Fibroblast of skin of left biceps (primary cell): ENCODE measurements at places on chromosomes 1 and 21.

DNA sequence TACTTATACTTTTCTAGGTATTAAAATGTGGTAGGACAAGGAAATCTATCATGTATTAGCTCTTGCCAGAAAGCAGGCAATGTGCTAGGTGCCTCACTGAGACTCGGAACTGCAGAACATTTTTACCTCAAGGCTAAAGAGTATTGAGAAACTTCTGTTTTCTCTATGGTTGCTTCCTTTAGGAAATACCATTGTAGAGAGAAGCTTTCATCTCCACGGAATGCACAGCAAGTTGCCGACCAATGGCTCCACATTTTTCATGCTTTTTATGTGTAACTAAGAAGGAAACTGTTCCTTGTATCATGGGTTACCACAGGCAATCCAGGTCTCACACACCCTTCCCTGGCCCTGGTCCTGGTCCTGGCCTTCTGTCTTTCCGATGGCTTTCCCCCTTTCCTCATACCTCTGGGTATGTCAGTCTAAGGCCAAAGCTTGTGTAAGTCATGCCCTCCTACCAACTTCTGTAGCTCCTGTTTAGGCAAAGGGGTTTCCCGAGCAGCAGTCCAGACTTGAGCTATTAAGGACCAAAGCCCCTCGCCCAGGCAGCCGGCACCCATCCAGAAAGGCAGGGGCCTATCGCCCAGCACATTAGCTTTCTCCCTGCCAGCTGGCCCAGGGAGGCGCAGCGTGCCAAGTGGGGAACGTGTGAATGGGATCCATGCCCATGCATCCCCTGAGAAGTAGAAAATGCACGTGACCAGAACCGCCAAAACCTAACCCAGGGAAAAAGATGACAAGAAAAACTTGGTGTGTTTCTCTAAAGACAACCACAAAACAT, 225.0 kb downstream of the PBX1 start:
- DNase-seq, result no peak

- no peak for DNase-seq
Observed at GRCh38 chr21:42019101-42019605, 9.0 kb upstream of the ZBTB21 start.

- DNase-seq, result peak; percentile 99
Observed at GRCh38 chr1:210438928-210439841, 110.5 kb downstream of the HHAT start.

GRCh38 chr1:110384581-110385321, 6.1 kb downstream of the SLC16A4 start:
- no peak for DNase-seq

- no peak for DNase-seq
Observed at GRCh38 chr1:224378855-224379631, 22.4 kb downstream of the CNIH4 start.

DNA sequence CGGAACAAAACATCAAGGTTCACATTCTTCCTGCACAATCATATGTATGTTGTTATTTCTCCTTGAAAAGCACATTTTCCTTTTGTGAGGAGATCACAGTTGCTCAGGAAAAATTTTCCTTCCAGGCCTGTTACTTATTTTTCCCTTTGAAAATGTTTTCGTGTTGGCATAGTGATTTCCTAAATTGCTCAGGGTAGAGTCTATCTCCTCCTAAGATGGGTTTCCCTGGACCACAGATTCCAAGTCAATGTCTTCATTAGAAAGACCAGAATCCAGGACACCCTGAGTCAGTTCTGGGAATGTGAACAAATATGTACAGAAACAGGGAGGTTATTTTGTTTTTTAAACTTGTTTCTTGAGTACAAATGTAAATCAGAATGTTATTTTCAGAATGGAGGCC, 94.3 kb upstream of the C1orf105 start:
- no peak for DNase-seq

DNA sequence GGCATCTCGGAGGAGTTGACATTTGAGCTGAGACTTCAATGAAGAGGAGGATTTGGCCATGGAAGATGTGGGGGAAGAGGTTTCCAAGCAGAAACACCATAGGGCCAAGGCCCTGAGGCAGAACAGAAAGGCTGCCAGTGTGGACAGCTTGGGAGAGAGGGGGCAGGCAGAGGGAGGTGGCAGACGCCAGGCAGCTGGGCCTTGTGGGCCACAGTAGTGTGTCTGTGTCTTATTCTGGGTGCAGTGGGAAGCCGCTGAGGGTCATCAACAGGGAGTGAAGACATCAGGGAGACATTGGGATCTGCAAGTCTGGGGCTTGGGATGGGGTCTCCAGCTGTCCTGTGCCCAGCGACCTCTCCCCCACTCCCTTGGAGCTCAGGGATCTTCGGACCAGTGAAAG, 96.8 kb downstream of the LACTBL1 start:
- no peak for DNase-seq
